ENCODE measurements at places on chromosomes 6 and 20.

GRCh38 chr20:48583171-48583570 lies 244.6 kb downstream of the PREX1 start:
- no peak for DNase-seq

DNA sequence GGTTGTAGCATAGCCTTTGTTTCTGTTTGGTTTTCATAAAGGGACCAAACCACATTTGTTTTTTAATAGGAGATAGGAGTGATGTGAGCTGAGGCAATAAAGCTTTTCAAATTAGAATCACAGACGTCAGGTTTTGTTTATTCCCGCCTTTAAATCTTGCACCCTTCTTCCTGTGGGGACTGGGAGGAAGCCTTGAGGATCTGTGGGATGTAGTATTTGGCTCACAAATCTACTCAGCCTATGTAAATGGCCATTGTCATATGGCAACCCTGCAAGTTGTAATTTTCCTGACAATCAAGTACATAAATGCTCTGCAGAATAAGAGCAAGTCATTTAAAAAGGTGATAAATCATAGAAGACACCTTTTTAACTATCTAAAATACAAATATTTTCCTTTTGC lies 110.4 kb downstream of the ADGRG6 start:
- no peak for DNase-seq

DNA sequence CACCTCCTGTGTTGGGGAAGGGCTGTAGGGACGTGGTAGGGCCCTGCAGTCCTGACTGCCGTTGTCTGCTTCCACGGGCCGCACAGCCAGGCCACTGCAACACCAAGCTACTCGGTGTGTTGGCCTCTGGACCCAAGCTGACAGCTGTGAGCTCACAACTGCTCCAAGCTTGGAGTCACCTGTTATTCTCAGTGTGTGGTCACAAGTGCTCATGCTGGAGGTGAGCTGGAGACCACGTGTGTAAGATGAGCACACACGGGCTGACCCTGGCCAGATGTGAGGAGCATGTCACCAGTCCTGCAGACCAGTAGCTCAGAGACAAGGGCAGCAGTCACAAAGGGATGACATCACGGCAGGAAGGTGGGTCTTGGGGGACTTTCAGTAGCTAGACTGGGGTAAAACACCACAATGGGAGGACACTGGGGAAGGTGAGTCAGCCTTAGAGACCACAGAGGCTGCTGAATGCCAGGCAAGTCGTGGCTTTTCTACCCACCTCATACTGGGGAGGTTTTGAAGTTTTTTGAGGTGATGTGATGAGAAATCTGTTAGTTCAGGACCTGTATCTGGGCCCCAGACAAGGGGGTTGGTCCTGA lies 87.3 kb downstream of the FAM120B start:
- no peak for DNase-seq

DNA sequence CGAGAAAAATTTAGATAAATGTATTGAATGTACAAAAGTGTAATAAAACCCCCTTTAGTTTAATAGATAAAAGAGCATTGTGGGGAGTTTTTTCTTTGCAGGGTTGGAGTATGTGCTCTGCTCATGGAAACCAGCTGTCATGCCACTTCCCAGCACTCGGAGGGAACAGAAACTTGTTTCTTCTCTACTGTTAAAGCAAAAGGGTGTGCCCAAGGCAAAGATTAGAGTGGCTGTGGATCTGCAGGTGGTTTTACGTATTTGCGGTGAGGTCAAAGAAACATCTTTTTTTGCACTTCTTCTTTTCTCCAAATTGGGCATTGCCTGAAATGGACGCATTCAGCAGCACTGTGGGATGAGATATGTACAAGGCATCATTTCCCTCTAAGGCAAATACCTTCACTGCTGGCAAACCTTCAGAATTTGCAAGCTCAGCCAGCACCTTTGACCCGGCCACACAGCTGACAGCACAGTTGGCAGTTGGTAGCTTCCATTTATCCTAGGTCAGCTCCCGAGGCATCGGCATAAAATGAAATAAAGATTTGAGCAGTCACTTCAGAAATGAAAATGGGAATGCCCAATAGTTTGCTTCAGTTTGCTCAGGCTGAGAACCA lies 178.4 kb upstream of the EYA4 start:
- DNase-seq = peak; percentile 15

- DNase-seq = peak; percentile 90
These were observed at the start of gene SNAI1 for GRCh38 chr20:49982346-49983122. Gene SNAI1 (plus strand): TSS chr20:49982980. CDS start chr20:49983060, 80 bp downstream.

GRCh38 chr6:6592826-6593475 lies 4.4 kb downstream of the LY86 start:
- DNase-seq = no peak

DNA sequence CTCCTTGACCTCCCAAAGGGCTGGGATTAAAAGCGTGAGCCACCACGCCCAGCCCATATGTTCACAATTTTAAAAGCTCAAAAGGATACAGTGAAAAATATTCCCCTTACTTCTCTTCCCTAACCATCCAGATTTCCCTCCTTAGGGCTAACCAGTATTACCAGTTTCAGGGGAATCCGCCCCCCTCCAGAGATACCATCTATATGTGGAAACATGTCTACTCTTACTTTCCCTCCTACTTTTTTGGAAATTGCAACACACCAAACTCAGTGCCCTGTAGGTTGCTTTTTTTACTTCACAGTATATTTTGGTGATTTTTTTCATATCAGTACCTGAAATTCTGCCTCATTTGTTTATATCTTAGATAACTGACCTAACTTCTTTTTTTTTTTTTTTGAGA lies 6.9 kb upstream of the RPL10A start:
- DNase-seq = no peak

DNA sequence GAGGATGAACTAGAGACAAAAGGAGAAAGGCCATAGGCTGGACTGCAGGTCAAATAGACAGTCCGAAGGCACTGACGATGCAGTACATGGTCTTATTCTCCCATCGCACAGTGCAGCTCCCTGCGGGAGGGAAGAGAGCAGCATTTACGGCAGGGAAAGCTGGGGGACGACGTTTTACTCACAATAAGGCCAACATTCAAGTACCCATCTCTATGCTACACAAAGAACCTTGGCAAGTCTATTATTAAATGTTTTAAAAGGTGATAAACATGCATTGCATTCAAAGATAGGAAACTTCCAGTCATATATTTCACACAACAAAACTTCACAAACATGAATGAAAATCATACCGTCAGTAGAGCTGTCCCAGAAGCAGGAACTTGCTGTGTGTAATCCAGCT lies 7.8 kb downstream of the DYNLT1 start:
- no peak for DNase-seq

DNA sequence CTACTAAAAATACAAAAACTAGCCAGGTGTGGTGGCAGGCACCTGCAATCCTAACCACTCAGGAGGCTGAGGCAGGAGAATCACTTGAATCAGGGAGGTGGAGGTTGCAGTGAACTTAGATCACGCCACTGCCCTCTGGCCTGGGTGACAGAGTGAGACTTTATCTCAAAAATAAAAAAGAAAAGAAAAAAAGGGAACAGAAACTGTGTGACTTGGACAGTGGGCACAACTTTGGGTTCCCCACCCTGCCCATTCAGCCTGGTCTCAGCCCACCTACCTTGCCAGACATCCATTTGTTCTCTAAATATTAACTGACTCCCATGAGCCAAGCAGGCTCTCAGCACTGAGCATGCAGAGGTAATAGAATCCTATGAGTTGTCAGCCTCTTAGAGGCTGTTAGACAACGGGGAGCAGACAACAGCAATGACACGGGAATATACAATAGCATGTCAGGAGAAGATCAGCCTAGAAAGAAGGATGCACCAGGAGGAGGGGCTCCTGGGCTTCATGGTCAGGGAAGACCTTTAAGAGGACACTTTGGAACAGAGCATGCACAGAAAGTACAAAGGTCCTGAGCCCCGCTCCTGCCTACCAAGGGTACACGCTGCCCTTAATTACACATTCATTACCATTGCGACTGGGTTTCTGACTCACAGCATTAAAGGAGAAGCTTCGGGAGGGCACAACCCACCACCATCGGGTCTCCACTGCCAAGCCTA lies 20.0 kb downstream of the FAM209B start:
- no peak for DNase-seq

DNA sequence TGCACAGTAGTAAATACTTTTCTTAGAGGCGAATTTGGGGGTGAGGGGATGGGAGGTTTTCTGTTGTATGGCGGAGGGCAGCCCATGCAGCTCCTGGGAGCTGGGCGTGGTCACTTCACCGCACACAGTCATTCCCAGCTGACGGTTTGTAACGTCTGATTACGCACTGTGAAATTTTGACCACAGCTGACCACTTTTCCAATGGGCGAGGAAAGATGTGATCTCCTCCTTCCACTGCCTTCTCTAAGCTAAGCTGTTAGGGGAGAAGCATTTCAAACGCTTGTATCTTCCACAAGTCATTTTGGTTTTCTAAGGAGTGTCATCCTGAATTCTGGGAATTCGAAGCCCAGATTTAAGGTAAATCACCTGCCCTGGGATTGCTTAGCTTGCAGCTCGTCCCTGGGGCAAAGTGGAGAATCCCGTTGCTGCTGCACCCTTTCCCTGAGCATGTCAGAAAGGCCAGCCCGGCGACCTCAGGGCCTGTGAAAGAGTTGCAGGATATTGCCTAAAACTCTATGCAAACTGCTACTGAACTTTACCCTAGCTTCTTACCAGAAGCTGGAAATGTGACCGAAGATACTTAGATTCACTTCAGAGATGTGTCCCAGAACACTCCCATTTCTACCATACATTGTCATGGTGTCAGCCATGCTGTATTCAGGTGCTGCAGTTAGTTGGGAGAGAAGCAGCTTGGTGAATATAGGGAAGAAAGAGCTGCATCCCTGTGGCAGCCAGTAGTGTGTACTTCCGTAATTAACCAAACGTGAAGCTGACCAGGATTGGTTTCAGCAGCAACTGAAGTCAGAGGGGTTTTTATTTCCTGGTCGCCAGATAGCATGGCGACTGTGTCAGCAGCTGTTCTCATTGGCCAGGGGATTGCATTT lies 58.9 kb downstream of the RREB1 start:
- peak; percentile 49 for DNase-seq

GRCh38 chr20:50510706-50511542 lies 741 bp downstream of the PTPN1 start:
- DNase-seq = no peak

DNA sequence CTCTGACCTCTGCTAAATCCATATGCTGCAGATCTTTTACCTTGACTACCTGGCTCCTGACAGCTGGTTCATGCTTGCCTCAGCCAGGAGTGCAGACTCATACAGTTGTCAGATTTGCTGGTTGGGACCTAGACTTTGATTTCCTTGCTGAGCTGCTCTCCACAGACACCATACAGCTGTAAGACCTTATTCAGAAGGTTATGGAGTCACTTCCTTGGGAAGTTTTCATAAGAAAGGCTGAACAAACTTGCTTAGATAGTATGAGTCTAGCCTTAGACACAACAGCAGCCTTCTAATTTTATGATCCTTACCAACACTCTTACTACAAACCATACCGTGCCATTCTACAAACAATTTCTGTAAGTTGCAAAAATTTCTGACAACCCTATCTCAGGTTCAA lies 102.9 kb downstream of the EDN1 start:
- no peak for DNase-seq

GRCh38 chr6:136873748-136874147 lies 48.4 kb upstream of the SLC35D3 start:
- no peak for DNase-seq

DNA sequence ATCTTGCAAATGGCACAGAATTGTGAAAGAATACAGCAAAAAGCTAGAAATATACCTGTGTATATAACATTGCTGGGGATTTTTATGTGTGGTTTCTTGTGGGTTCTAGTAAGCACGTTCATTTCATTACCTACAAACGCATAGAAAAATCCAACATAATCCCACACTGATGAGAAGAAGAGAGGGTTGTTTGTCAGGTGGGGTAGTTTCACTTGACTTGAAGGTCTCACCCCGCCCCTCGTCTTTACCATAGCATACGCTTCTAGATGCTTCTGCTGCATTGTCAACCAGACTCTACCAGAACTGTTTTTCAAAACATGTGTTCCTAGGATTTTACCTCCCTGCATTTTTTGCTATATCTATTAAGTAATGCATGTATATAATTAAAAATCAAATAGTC lies 284.1 kb upstream of the TAB2 start:
- DNase-seq = no peak

DNA sequence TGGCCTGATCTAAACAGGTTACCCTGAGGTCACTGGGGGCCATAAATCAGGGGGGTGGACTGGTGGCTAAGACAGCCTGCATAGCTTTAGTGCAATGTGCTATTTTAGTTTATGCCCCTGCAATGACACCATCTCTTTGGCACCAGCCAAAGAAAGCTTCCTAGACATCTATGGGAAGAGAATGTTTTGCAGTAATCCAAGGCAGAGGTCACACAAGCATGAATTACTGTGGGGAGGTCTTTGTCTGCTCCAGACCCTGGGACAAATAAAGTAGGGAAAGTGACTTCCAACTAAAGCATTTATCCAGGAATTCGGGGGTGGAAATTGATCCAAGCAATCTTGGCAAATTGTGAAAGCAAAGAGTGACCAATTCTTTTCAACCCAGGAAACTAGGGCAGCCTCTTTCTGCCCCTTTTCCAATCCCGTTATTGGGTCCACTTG lies 5.3 kb downstream of the RIPOR2 start:
- DNase-seq = no peak

DNA sequence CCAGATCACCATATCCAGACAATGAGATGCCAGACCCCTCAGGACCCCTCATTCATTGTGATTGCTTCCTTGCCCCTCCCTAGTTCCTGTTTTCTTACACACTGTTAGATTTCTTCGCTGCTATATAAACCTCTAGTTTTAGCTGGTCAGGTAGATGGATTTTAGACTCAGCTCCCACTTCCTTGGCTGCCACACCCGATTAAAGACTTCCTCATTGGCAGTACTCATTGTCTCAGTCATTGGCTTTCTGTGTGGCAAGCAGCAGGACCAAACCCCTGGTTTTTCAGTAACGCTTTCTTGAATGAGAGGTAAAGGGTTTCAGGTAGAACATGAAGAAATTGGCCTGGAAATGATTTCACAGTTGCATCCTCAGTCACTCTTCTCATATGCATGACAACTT lies 47.9 kb downstream of the QRSL1 start:
- no peak for DNase-seq

DNA sequence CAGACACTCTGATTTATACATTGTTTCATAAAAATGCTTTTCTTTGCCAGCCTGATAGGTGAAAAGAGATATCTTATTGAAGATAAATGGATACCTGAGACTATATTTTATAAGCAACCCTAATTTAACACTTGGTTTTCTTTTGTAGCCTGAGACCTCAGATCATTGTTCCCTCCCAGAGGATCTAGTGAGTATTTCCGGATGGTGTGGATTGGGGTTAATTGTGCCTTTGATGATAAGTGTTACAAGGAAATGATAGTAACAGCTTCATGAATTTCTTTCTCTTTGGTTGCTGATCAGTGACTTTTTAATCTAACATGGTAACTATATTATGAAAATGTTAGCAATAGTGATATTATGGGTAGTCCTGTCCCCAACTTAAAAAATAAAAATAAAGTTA lies 30.4 kb downstream of the KDM1B start:
- DNase-seq = no peak

DNA sequence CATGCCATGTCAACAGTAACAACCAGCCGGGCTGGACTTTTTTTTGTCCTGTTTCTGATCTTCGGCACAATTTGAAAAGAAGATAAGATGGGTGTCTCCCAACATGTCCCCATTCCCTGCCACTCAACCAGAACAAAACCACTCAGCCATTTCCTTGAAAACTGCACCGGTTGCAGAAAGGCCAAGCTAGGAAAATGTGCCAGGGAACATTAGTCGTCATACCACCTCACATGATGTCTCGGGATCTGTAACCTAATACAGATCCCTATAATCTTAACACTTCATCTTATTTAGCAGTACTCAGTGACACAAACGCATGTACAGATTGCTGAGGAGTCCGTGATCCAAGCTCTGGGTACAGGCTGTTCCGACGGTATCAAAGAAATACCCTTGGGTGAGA lies 46.5 kb downstream of the ALDH8A1 start:
- DNase-seq = no peak
